ENCODE measurements at places on chromosomes 11 and 22.

GRCh38 chr11:121207485-121208115 is 85.0 kb upstream of the SC5D start:
- DNase-seq = no peak
- H3K36me3 ChIP-seq = no peaks in the 10 kb centered on the region
- H3K27me3 ChIP-seq = peaks cover 23% of the 10 kb centered on the region
- no peaks in the 10 kb centered on the region for H3K4me1 ChIP-seq
- no peak overlapping the region for H3K27ac ChIP-seq

- no peak overlapping the region for H3K27ac ChIP-seq
- no peaks in the 10 kb centered on the region for H3K4me1 ChIP-seq
- no peak overlapping the region for H3K4me3 ChIP-seq
- DNase-seq = no peak
- H3K36me3 ChIP-seq = no peaks in the 10 kb centered on the region
- H3K27me3 ChIP-seq = peaks cover 8% of the 10 kb centered on the region
Measured at GRCh38 chr22:27790376-27791158, 11.0 kb downstream of the MN1 start.

DNA sequence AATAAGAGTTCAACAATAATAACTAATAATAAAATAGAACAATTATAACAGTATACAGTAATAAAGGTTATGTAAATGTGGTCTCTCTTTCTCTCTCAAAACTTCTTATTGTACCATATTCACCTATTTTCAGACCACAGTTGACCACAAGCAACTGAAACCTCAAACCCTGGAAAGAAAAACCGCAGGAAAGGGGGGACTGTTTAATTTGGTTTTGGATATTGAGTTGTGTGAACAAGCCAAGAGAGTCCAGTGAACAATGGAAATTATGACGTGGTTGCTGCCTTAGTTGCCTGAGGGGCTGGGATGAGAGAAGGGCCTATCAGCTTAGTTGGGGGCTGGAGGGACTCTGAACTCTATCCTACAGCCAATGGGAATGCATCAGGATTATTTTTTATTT is 178.7 kb upstream of the POU2AF2 start:
- no peaks in the 10 kb centered on the region for H3K36me3 ChIP-seq
- no peaks in the 10 kb centered on the region for H3K27me3 ChIP-seq
- H3K4me1 ChIP-seq = no peaks in the 10 kb centered on the region
- DNase-seq = no peak
- H3K4me3 ChIP-seq = no peak overlapping the region
- H3K27ac ChIP-seq = no peak overlapping the region

- no peak for DNase-seq
- no peak overlapping the region for H3K4me3 ChIP-seq
- no peaks in the 10 kb centered on the region for H3K36me3 ChIP-seq
- no peaks in the 10 kb centered on the region for H3K4me1 ChIP-seq
- no peak overlapping the region for H3K27ac ChIP-seq
Measured at GRCh38 chr11:23490557-23491235, 630.4 kb upstream of the CCDC179 start.

- H3K4me1 ChIP-seq = peaks cover 35% of the 10 kb centered on the region
- DNase-seq = peak; percentile 52
- H3K27me3 ChIP-seq = no peaks in the 10 kb centered on the region
- H3K27ac ChIP-seq = peak overlapping the region; percentile 93
Measured at GRCh38 chr22:49825944-49826602, 1.6 kb downstream of the BRD1 start.

DNA sequence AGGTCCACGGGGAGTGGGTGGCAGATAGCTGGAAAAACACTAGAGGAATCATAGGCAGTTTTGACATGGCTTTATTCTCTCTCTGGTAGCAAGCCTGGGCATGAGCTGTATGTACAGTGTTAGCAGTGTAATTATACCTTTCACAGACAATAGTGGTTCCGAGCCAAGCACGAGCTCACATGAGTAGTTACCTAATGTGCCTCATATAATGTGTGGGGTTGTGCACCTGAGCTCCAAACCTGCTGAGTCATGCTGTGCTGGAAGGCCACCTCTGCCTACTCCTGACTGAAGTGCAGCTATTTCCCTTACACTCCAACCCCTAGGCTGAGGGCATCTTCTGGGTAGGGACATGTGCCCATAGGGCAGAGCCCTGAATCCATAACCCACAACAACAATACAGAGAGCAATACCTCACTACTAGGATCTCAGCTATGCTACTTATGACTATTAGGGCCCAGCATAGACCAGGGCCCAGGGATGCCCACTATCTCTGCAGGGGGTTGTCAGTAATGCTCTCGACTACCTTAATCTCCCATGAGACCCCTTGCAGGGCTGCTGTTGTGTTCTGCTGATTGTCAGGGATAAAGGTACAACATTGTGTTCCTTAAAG is 432.1 kb downstream of the DYNC2H1 start:
- DNase-seq = no peak
- no peak overlapping the region for H3K4me3 ChIP-seq
- no peak overlapping the region for H3K27ac ChIP-seq
- no peaks in the 10 kb centered on the region for H3K36me3 ChIP-seq

- no peak overlapping the region for H3K27ac ChIP-seq
- no peaks in the 10 kb centered on the region for H3K27me3 ChIP-seq
- H3K4me3 ChIP-seq = no peak overlapping the region
- no peak for DNase-seq
Measured at GRCh38 chr11:96279018-96279895, 63.7 kb downstream of the MAML2 start.

DNA sequence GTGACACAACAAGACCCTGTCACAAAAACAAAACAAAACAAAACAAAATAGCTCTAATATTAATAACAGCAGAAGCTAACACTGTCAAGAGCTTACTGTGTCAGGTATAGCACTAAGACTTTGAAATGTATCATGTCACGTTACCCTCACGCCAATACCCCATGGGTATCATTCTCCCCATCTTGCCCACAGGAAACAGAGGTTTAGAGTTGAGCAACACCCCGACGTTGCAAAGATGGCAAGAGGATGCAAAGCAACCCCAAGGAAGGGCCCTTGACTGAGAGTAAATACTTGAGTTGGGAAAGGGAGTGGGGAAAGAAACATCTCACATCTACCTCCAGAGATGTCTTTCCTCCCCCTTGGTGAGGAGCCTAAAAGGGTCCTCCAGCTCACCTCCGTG is 366.8 kb downstream of the LARGE1 start:
- no peak for DNase-seq
- peaks cover 2% of the 10 kb centered on the region for H3K36me3 ChIP-seq
- peaks cover 4% of the 10 kb centered on the region for H3K4me1 ChIP-seq
- no peak overlapping the region for H3K4me3 ChIP-seq
- no peak overlapping the region for H3K27ac ChIP-seq

DNA sequence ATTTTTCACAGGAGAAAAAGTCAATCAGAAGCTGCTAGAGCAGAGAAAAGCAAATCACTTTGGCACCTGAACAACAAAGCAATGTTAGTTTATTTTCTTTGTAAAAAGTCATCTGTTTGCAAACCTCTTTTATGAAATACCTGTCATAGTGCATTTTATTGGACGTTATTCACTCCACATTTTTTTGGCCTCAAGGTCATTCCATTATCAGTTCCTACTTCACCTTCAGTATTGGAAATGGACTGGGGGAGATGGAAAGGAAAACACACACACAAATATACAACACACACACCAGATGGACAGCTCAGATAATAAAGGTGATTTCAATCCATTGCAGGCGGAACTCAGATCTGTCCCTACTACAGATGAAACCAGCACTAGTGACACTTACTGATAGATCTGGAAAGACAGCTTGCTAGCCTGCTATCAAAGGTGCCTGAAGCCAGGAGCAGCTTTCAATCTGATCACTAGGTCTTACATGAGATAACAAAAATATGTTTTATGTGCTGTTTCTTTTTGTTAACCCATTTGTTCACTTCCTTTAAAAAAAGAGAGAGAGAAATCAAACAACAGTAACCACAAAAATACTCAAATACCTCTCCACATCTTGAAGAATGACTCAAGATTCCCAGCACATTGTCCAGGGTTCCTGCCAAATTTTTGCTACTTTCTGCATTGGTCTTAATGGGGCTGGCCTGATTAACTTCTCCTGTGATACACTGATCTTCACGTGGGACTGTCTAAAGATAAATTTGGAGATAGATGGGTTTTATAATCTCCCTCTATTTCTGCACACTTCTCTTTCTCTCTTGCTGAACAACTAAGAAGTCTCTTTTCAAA is 844.3 kb upstream of the TENM4 start:
- no peaks in the 10 kb centered on the region for H3K4me1 ChIP-seq
- DNase-seq = no peak
- no peaks in the 10 kb centered on the region for H3K27me3 ChIP-seq
- H3K36me3 ChIP-seq = no peaks in the 10 kb centered on the region

DNA sequence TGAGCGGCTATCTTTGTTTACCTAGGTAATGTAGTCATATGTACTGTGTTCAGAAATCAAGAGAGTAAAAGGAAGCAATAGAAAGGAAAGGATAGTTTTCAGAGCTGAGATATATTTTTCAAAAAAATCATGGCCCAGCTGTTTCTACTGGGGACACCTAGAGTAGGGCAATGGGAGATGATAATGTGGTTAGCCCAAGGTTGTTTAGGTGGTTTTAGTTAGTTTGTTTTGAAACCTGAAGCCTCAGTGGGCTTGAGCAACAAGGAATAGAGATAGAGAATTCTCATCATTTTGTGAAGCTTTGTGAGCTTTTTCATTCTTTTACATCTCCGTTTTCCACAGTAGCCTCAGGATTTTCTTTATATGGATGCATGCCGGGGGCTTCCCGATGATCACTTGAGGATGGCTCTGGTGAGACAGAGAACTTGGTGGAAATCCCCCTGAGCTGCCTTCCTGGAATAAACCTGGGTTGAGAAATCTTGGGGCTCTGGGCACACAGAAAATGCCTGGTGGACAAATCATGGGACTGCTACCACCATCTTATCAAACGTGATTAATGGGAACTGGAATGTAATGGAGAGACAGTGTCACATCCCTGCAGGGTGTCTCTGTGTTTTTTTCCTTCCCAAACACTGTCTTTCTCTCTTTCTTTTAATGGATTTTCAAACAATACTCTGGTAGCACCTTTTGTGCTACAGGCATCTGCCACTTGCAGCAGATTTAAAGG is 49.0 kb downstream of the ARHGAP42 start:
- H3K27me3 ChIP-seq = no peaks in the 10 kb centered on the region
- no peaks in the 10 kb centered on the region for H3K4me1 ChIP-seq
- no peak overlapping the region for H3K4me3 ChIP-seq
- H3K27ac ChIP-seq = no peak overlapping the region
- no peaks in the 10 kb centered on the region for H3K36me3 ChIP-seq

DNA sequence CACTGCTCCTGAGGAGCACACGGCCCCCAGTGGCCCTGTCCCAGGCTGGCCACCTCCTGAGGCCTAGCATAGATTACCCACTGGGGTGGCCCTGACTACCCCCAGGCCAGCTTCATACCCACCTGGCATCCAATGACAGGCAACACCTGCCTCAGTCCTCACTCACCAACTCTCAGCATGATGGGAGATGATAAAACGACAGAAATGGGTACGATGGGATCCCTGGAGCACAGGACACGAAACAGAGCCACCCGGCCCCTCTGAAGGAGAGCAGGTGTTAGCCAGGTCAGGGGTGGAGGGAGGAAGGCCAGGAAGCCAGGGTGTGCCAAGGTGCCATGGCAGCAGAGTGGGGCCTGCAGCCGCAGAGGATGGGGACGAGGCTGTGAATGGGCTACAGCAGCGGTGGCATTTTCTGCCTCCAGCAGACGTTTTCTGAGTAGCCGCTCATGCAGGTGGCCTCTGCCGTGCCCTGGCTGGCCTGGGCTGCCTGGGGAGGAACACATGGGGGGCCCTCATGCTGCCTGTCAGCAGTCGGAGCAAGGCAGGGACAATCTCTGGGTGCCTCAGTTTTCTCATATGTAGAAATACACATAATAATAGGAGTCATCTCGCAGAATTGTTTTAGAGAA is 50.2 kb upstream of the FGF3 start:
- H3K36me3 ChIP-seq = no peaks in the 10 kb centered on the region
- H3K4me3 ChIP-seq = no peak overlapping the region
- H3K4me1 ChIP-seq = no peaks in the 10 kb centered on the region
- no peak overlapping the region for H3K27ac ChIP-seq

DNA sequence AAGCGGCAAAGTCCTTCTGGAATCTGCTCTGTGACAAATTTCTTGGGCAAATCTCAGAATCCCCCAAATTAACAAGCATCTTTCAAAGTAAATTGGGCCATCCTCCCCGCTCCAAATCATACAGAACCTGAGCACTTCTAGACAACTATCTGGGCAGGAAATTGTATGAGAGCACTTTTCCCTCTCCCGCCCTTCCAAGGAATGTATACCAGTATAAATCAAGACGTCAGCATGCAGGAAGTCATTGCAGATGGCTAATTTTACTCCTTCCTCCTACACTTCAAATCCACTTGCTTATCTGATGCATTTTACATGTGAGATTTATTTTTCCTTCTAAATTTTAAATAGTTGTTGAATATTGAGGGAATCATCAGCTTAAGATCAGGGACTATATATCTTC is 52.1 kb downstream of the NTM start:
- no peak for DNase-seq
- no peaks in the 10 kb centered on the region for H3K36me3 ChIP-seq
- no peaks in the 10 kb centered on the region for H3K27me3 ChIP-seq
- H3K4me3 ChIP-seq = no peak overlapping the region

GRCh38 chr11:27619039-27619574 is 81.1 kb downstream of the BDNF start:
- H3K27ac ChIP-seq = no peak overlapping the region
- H3K4me3 ChIP-seq = no peak overlapping the region
- no peaks in the 10 kb centered on the region for H3K4me1 ChIP-seq

DNA sequence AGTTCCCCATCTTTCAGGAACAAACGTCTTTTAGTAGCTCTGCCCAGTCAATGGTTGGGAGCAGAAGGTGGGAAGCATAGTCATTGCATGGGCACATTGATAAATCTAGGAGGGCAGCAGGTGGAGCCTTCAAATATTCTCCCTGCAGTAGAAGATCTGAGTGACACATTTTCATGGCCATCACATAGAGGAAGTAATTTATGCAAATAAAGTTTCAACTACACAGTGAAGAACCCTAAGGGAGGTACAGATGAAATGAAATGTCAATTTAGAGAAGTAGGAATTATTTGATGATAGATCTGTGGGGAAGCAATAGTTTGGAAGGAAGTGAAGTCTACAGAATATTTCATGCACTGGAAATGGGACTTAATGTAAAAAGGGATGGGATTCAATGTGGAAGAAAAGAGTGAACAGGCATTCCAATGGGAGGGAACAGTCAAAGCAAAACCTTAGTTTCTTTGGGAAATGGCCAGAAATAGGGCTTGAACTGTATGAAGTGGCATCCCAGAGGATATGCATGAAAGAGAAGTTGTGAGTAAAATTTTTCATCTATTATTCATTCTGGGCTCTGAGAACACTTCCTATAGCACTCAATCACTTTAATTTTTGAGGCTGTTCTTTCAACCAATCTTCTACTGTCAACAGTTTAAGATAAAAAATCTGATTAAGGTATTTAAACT is 256.2 kb upstream of the LUZP2 start:
- H3K4me1 ChIP-seq = no peaks in the 10 kb centered on the region
- DNase-seq = no peak
- H3K4me3 ChIP-seq = no peak overlapping the region
- no peaks in the 10 kb centered on the region for H3K36me3 ChIP-seq
- no peak overlapping the region for H3K27ac ChIP-seq

GRCh38 chr11:15212876-15213275 is 98.2 kb downstream of the INSC start:
- no peak overlapping the region for H3K27ac ChIP-seq
- H3K36me3 ChIP-seq = no peaks in the 10 kb centered on the region
- H3K4me3 ChIP-seq = no peak overlapping the region
- no peak for DNase-seq
- peaks cover 6% of the 10 kb centered on the region for H3K27me3 ChIP-seq

- no peaks in the 10 kb centered on the region for H3K36me3 ChIP-seq
- H3K4me1 ChIP-seq = no peaks in the 10 kb centered on the region
- no peaks in the 10 kb centered on the region for H3K27me3 ChIP-seq
- no peak overlapping the region for H3K4me3 ChIP-seq
Measured at GRCh38 chr22:43305806-43306205, 37.4 kb downstream of the SCUBE1 start.
